ENCODE measurements at places on chromosomes 3 and 15.

GRCh38 chr3:68973639-68974038, 39.8 kb downstream of the EOGT start:
- no peak for DNase-seq

- DNase-seq = no peak
These were observed 96.5 kb upstream of the PIAS1 start for GRCh38 chr15:67957435-67958132.

DNA sequence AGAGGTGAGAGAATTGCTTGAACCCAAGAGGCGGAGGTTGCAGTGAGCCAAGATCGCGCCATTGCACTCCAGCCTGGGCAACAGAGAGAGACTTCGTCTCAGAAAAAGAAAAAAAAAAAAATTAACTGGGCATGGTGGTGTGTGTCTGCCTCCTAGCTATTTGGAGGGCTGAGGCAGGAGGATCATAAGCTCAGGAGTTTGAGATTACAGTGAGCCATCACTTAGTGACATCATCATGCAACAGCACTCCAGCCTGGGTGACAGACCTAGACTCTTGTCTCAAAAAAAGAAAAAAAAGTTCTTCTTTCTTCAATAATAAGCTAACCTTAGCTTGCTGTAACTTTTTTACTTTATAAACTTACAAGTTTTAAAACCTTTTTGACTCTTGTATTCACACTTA, 99.8 kb downstream of the SLMAP start:
- DNase-seq = no peak

- DNase-seq = no peak
These were observed 83.1 kb upstream of the PLCL2 start for GRCh38 chr3:16801698-16802097.

DNA sequence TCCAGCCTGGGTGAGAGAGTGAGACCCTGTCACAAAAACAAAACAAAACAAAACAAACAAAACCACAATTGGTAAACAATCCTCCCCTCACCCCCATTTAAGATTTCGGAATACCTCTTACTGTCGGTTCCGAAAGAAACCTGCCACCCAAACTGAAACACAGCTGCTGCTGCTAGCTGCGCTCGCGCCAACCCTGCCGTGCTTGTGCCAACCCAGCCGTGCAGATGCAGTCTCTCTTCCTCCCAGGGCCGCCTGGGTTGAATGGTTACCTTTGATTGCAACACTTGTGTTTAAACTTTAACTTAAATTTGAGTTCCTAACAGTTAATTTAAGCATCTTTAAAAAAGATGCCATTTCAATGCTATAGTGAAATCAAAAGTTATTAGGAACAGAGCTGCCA, 28.5 kb upstream of the SPTBN5 start:
- DNase-seq = no peak

DNA sequence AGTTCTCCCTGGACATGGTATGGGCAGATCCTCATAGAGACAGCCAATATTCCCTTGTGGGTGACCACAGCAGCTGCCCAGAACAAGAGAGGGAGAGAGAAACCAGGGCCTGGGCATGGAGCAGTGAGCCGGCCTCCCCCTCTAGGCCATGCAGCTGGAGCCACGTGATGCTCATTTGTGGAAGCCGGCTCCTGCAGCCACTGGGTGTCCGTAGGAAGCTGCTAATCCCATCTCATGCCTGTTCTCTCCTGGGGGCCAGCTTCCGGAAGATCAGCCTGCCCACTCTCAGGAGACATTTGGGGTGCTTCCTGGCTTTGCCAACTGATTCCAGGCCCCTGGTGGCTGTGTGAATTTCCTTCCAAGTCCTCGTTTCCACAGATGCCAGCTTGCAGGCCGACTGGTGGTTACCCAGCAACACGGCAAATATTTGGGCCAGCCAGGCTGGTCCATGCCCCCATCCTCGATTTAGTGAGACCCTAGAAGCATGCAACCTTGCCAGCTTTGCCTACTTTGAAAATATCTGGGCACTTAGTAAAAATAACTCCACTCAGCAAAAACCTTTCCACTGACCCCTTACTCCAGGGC, 55.3 kb downstream of the LINGO1 start:
- no peak for DNase-seq

GRCh38 chr3:195133462-195133861, 137.5 kb downstream of the XXYLT1 start:
- DNase-seq = no peak

DNA sequence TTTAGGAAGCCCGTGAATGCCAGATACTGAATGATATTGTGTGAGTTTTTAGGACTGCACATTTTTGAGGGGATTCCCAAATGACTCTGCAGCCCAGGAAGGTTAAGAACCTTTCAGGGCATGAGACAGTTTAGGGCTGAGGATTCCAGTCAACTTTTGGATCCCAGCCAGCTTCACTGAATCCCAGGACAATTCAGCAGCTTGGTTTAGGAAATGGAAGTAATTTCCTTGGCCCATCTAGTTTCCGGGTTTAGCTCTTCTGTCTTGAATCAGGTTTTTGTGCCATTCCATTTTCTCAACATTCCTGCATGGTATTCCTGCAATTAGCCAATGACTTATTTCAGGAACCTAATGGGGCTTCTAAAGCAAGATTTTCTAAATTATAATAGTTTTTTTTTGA, 253.9 kb downstream of the LSAMP start:
- DNase-seq = no peak

- no peak for DNase-seq
These were observed 315.4 kb downstream of the PTPRG start for GRCh38 chr3:61876797-61877196.

DNA sequence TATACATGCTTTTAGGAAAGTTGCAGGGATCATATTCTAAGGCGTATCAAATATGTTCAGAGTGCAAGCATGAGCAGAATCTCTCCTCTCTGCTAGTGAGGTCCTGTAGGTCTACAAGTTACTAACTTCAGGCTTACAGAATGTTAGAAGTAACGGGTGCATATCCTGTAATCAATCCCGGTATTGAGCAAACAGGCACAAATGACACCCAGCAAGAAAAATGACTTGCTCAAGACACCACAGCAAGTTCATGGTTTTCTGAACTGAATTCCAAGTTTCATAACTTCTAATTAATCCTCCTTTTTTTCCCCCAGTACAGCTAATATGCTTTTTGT, 353.9 kb upstream of the TPRG1 start:
- no peak for DNase-seq

DNA sequence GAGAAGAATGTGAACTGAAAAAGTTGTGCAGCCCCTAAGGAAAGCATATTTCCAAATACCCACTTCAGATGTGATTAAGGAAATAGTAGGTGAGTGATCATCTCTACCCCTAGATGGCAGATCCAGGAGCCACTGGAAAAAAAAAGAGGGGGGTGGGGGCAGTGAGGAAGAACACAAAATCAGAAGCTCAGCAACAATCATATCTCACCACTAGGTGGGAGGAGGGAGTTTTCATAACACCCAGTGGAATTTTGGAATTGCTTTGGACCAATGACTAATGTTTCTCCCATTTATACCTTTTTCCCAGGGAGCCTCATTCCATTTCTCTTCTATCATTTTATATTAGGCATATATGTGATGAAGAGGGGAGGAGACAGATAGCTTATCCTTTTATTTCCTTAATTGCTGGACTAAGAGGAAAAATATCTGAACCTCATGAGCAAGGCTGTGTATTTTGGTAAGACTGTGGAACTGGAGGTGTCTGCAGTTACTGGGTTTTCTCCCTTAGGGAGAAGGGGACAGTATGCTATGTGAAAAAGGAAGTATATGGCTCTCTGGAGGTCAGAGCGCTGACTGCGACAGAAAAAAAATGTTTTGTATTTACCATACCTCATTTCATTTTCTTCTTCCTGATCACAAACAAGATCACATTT, 363.4 kb downstream of the GAP43 start:
- peak; percentile 25 for DNase-seq

DNA sequence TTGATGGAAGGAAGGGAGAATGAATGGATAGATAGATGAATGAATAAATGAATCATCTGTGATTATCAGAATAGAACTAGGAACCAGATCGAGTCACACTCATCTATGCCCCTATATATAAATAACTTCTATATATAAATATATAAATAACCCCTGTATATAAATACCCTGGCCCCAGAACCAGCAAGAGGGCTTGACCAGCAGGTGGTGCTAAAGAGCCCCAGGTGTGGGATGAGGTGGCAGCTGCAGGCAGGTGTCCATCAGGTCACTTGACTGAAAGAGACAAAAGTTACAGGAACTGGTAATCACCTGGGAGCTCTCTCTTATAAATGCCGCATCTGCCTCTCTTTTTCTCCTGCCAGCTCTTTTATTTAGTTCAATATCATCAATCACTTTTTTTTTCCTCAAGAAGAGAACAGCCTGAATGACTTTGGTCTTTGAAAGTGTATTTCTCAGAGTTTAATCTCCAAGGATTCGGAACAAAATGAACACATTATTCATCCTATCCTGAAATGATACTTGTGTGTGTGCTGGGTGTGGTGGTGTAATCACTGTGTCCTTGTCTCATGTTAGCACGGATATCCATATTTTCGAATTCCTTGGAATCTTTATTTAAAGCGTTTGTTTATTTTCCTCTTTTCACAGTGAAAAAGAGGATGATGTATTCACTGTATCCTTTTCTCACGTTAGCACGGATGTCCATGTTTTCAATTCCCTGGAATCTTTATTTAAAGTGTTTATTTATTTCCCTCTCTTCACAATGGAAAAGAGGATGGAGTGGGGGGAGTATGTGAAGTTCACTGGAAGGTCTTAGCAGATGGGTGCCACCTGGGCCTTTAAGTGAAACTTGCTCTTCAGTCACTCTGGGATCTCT, 35.4 kb upstream of the ATG7 start:
- peak; percentile 67 for DNase-seq

DNA sequence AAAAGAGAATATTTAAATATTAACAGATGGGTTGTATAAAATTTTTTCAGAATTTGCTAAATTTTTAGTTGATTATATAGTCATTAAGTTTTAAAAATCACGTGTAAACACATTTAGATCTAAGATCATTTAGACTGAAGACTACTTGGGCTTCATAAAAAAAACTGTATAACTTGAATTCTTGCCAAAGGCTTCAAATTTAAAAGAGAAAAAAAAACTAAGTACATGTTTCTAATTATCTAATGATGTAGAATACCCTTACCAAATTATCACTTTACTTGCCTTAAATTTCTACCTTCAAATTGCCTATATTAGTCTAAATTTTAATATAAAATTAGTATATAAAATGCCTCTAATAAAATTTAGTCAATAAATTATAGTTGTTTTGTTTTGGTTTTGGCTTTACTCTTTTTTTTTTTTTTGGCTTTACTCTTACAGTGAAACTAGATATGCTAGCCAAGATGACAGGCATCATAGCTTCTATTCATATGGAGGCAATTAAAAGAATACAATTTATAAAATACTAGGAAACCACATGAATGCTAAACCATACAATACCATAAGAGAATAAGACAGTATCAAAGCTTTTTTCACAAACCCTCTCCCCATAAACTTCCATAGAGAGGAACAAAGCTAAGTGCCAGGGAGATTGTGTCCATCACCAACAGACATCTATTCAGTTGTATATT, 183.1 kb upstream of the KCNMB2 start:
- no peak for DNase-seq

- no peak for DNase-seq
These were observed 54.6 kb downstream of the DAPK2 start for GRCh38 chr15:63991706-63992105.

- no peak for DNase-seq
These were observed 151.4 kb downstream of the IGF1R start for GRCh38 chr15:98799461-98800390.

DNA sequence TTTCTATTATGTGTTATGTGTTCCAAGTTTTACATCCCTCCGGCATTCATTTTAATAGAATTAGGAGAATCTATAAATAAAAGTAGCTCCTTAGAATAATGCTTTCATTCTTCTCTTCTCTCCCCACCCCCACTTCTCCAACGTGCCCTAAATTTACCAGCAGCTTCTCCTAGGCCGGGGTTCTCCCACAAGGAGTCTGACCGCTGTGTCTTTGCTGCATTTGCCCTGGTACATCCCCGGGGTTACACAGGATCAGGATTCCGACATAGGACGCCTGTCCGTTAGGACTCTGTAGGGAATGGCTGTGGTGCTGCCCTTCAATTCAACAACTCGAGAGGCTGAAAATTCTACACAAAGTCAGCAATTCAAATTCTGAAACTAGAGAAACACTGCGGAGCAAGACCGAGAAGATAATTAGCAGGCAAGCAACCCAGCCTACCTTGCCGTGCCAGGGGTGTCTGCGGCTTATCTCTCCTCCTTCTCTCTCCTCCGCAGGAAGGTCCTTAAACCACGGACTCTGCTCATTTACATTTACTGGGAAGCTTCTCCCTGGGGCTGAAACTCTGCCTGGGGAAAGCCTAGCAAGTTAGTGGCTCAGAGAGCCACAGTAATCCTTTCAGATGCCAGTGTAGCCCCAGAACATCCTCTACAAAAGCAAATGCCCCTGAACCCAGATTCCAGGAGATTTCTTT, 18.8 kb downstream of the PCSK6 start:
- no peak for DNase-seq

- DNase-seq = no peak
These were observed at the start of gene TBC1D2B for GRCh38 chr15:78077053-78077870. Gene TBC1D2B, minus strand, starts transcription at chr15:78077711. Its CDS starts 59 bp downstream, at chr15:78077652.

DNA sequence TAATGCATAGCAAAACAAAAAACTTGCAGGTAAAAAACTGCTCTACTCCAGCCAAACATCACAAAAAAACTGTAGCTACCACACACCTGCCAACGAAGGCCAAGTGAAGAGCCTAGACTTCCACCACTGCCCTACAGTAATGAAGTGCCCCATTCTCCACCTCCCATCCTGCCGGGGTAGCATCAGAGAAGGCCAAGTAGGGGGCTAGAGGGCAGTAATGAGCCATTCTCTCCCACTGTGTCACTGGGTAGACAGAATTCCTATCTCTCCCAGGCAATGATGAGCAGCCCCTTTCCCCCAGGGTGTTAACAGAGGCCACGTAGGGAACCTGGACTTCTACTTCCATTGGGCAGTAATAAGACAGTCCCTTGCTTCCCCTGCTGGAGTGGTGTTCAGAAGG, 9.5 kb downstream of the SEC22C start:
- DNase-seq = no peak

DNA sequence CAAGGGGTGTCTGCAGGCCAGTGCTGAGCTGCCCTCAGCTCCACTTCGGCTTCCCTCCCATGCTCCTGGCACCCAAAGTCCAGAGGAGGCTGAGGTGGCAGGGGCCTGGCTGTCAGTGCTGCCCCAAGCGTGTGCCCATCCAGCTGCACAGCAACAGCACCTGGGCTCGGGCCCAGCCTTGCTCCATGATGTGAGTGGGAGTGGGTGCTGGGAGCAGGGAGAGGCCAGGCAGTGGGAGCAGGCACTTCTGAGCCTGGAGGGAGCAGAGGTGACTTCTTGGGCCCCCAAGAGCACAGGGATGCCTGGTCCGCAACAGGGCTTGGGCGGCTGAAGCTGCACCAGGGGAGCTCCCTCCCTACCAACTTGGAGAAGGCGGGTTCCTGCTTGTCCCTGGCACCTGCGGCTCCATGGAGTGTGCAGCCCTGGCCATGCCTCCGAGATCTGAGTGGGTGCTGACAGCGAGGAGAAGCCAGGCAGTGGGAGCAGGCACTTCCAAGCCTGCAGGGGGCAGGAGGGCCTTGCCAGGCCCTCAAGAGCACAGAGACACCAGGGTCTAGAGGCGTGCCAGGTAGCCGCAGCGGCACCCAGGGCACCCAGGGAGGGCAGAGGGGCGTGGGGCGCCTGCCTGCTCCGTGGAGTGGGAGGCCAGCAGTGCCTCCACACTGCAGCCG, 366.7 kb upstream of the SGO1 start:
- DNase-seq = no peak

- DNase-seq = no peak
These were observed 7.8 kb downstream of the TRAT1 start for GRCh38 chr3:108830381-108830780.
